ENCODE measurements at places on chromosomes 2 and 18.

DNA sequence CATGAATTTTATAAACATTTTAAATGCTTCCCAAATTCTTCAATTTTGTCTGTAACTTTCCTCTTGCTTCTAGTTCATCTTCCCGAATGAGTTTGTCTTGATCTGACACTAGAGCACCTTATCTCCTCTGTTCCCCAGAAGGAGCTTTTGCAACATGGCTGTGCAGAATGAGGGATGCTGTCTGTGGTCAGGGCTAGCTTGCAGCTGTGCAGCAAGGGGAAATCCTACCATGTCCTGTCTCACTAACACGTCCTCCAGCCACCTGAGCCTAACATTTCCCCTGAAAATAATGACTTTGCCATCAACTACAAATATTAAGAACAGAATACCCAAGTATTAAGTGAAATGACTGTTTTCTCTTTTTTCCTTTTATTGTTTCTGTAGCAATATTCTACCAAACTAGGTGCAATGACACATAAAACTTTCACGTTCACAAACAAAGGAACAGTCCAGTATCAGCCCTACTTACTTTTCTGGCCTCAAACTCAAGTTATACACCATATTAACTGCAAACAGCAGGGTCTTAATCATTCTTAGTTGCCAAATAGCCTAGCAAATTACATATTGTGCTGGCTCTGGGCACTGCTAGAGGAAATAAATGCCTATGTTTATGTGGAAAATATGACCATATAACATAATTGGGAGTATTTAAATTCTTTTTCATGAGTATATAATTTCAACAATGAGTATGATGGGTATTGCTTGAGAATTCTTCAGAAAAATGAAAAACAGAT lies 423.3 kb downstream of the CMPK2 start:
- no peak for DNase-seq

DNA sequence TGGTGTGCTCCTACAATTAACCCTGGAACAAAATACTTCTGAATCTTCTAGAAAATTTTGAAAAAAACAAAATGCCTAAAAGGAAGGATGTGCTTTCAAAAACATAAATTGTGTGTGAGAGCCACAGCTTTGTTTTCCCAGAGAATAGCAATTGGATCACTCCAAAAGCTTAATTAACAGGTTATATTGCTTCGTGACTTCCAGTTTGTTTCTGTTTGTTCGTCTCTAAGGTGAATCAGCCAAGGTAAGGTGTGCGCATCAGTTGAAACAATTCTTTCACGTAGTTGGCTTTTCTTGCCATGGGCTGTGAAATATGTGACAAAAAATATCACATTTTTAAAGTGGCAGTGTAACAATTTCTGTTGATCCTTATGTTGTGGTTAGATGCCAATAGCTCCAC lies 90.3 kb upstream of the BARD1 start:
- no peak for DNase-seq

DNA sequence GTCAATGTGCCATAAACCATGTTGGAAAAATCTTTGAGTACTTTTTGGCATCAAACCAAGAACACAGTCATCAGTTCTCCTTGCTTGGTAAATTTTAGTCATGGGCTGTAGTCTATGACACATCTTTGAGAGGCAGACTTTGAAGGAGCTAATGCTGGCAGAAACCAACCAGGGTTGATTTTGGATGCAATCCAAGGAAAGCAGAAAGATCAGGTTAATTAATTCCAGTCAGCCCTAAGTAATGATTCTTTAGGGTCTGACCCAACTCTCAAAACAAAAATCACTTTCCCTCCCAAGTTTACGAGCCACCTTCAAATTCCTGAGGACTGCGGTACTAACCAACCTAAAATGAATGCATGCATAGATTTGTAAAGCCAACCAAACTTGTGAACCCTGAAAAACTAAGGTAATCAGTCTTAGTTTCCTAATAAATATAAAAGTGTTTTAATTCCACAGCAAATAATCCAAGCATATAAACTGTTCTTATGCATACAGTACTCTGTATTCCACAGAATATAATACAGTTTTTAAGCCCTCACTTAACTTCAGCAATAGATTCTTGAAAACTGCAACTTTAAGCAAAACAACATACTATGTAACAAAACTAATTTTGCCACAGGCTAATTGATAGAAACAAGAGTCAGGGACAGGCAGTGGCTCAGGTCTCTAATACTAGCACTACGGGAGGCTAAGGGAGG lies 22.0 kb downstream of the AP1S3 start:
- peak; percentile 39 for DNase-seq

DNA sequence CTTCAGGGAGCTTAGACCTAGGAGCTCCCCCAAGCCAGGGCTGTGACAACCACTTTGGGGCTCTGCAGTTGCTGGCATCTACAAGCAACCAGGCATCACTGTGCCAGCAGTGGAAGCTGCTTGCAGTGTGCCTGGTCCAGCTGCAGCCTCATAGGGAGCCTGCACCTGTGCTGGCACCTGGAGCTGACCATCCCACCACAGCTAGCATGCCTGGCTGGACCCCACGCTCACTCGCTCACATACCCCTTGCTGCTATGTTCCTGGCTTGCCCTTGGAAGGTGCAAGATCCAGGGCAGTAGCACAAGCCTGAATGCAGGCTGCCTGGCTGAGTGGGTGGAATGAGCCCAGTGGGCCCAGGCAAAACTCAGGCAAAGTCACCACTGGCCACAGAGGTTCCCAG lies 82.5 kb downstream of the ZNF804A start:
- DNase-seq: no peak

- no peak for DNase-seq
These were observed 278.3 kb upstream of the LRATD1 start for GRCh38 chr2:14354231-14354630.

- DNase-seq: peak; percentile 54
These were observed 80.9 kb downstream of the XDH start for GRCh38 chr2:31333527-31334183.

- DNase-seq: no peak
These were observed 196.4 kb upstream of the HDAC4 start for GRCh38 chr2:239597216-239597615.

- DNase-seq: peak; percentile 95
These were observed 211.4 kb upstream of the SMIM21 start for GRCh38 chr18:75638776-75639471.

GRCh38 chr2:145655165-145655765 lies 1135.3 kb upstream of the ZEB2 start:
- no peak for DNase-seq

GRCh38 chr2:141362311-141362710 lies 768.5 kb downstream of the LRP1B start:
- DNase-seq: no peak

DNA sequence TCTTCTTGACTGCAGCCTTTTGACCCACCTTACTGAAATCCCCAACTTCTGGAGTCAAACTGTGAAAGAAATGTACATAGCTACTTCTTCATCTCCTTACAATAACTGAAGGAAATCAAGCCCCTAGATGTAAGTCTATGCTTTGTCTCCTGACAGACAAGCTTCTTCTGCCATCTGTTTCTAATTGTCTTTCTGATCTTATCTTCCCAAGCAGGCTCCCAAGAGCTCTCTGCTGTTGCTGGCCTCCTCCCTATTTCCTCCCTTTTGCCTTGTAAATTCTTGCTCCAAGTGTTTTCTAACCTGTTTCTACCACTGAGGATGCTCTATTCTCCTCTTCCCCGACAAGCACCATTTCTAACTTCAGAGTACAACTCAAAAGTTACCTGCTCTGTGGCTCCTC lies 77.4 kb upstream of the OSR1 start:
- DNase-seq: no peak

- no peak for DNase-seq
These were observed 54.6 kb downstream of the PIKFYVE start for GRCh38 chr2:208320686-208321085.

DNA sequence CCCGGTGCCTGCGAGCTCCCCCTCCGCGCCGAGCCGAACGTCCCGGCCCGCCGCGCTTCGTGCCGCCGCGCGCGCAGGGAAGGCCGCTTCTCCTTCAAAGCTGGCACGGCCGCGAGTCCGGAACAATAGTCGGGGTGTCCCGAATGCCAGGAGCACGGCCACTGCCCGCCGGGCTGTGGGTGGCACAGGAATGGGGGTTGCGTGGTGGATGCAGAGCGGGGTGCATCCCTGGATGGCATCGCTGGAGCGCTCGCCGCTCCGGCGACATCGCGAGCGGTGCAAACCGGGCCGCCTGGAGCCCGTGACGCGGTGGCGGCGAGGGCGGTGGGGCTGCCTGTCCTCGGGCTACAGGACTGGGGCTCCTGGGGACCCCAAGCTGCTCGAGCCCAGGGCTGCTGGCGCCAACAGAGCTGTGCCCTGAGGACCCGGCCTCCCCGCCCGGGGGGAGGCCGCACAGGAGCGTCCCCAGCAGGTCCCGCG lies 1.1 kb upstream of the SATB2 start:
- DNase-seq: no peak

DNA sequence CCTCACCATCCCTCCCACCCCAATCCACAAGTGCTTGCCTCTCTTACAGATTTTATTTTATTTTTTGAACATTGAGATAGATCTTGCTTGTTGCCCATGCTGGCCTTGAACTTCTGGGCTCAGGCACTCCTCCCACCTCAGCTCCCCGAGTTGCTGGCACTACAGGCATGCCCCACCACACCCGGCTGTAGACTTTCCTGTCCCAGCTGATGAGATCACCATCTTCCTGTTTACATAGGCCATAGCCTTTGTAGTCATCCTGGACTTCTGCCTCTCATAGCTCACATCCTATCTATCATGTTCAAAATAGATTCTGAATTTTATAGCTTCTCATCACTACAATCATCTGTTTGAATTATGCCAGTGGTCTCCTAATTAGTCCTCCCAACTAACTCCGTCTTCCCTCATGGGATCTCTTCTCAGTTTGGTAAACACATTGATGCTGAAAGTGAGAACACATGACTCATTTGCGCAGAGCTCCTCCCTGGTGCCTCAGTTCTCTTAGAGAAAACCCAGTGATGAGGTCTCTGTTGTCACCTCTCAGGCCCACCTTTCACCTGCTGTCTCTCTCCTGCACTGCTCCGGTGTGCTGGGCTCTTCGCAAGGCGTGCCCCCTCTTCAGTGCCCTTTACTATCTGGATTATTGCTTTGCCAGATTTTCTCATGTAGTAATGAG lies 243.0 kb downstream of the ZNF407 start:
- DNase-seq: no peak

DNA sequence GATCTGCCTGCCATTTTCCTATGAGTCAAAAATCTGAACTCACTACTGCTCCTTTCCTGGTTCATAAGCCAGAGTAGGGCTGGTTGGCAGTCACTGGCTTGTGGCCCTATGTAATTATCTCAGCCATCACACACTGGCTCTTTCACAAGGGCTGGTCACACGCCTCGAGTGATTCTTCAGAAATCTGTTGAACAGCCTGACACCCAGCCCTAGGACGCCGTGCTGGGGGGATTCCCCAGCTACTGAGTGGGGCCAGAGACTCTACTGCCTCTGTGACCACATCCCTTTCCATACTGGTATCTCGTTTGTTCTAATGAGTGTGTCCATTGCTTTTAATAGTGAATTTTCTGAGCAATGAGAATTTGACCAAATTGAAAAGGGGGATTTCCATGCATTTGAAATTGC lies 45.8 kb upstream of the RBM44 start:
- DNase-seq: no peak

- no peak for DNase-seq
These were observed at the start of gene DCTN1 for GRCh38 chr2:74379851-74380789. DCTN1 (minus strand) TSS chr2:74380311; CDS start chr2:74380037, 274 bp downstream.

DNA sequence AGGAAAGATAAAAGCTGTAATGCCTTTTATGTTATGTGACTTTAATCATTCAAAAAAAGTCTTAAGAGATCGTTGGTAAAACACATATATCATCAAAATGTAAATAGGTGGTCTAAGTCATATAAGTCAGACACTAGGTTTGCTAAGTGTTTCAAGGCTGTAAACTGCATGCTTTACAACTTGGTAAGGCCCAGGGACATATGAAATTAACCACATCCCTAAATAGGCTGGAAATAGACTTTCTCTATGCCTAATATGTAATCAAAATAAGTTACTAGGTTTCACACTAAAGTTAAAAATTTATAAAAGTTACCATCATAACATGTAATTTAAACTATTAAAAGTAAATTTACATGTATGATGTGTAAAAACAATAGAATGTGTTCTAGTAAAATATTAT lies 946.3 kb upstream of the LRATD1 start:
- no peak for DNase-seq

DNA sequence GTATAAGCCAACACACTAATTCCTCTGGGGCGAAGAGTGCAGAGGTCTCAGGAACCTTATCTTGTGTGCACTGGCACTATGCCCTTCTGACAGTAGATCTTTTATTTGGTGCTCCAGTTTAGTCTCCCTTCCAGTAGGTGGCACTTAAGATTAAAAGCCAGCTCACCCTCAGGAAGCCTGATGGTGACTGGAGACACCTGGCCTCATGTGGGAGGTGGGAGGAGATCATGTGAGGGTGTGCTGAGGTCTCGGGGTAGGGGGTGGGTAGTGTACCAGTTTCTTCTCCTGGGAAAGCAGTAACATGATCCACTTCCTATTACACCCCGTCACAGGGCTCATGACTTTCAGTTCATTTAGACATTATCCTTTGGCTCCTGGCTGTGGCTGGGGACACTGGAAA lies 654.9 kb downstream of the ADCYAP1 start:
- no peak for DNase-seq

DNA sequence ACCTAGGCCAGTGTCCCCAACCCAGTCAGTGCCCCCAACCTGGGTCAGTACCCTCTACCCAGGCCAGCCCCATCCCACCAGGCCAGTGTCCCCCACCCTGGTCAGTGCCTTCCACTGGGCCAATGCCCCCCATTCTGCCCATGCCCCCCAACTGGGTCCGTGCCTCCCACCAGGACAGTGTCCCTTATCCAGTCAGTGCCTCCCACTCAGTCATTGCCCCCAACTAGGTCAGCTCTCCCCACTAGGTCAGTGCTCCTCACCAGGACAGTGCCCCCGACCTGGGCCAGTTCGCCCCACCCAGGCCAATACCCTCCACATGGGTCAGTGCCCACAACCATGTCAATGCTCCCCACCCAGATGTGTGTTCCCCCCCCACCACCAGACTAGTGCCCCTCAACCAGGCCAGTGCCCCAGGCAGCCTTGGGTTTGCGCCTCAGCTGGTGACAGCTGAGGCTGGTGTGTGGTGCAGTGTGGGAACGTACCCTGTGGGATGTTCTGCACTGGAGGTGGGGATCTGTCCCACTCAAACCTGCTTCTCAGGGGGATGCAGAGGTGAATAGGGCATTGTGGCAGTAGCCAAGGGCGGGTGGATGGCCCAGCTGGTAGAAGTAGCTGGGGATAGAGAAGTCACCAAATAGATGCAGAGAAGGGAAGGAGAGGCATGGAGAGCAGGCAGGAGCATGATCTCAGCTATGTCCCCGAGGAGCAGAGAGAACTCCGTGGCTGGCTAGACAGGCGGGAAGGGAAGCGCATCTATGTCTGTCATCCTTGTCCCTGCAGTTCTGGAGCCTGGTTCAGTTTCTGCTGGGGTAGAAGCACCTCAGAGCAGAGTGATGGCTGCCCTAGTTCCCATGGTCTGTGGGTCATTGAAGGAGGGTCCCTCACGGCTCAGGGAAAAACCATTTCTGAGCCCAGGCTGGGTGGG lies 168.8 kb downstream of the SH3RF3 start:
- no peak for DNase-seq

- peak; percentile 60 for DNase-seq
These were observed 37.7 kb downstream of the PSD4 start for GRCh38 chr2:113211226-113212105.

GRCh38 chr2:69271831-69272257 lies 115.2 kb downstream of the GFPT1 start:
- DNase-seq: peak; percentile 94

GRCh38 chr2:189402932-189403331 lies 38.3 kb upstream of the WDR75 start:
- DNase-seq: no peak

- no peak for DNase-seq
These were observed 602.2 kb downstream of the FBXO15 start for GRCh38 chr18:73545472-73545871.
